ENCODE measurements at places on chromosomes 5 and 9.

DNA sequence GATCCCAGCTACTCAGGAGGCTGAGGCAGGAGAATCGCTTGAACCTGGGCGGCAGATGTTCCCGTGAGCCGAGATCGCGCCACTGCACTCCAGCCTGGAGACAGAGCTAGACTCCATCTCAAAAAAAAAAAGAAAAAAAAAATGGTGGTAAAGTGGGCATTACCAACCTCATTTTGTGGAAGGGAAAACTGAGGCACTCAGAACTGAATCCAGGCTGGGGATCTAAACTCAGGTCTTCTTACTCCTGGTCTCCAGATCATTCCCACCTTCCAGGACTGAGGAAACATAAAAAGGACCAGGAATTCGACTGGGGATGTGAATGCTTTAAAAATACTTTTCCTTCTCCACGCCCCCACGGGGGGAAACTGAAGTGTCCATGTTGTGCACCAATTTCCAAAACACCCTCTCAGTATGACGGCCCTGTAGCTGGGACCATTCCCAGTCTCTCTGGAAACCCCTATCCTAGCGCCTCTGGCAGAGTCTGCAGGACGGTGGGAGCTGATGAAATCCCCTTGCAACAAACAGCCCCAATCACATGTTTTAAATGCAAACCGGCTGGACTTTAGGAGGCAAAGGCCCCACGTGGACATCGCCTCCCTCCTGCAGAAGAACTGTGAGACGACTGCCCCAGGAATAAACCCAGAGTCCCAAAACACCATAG, 8.9 kb upstream of the AKNA start:
- DNase-seq: no peak

- DNase-seq: no peak
Measured at GRCh38 chr5:172345881-172346280, 62.3 kb upstream of the UBTD2 start.

DNA sequence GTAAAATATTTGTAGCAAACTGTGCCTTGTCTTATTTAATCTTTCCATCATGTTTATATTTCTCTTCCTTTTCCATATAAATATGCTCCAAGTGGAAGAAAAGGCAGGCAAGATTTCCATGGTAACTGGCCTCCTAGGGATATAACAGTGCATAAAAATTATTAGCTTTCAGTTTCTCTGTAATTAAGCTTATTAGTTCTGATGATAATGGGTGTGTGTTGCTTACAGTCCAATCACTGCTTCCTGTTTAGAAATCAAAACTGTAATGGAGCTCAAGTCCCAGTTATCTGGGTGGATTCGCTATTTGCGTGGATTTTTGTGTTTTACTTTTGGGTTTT, 213.0 kb downstream of the PJA2 start:
- no peak for DNase-seq

GRCh38 chr5:73968729-73969128, 342.7 kb downstream of the ARHGEF28 start:
- no peak for DNase-seq

- no peak for DNase-seq
Measured at GRCh38 chr5:67813877-67814539, 401.5 kb upstream of the PIK3R1 start.

DNA sequence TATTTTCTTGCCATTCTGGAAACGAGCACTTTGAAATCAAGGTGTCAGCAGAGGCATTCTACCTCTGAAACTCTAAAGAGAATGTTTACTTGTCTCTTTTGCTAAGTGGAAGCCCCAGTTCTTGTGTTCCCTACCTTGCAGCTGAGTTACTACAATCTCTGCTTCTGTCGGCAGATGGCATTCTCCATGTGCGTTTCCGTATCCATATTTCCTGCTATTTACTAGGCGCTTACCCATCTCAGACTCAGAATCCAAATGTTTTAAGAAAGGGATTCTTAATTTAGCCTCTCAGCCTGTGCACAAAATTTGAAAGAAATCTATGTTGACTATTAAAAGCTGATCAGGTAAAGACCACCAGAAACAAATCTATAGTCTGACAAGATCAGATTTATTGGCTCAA, 221.3 kb upstream of the FTMT start:
- no peak for DNase-seq
